ENCODE measurements at places on chromosomes 5 and 9. TPM values are rescaled to one million over a fixed set of nuclear protein-coding genes. Genes with fewer than 3 reads are reported as not detected.

The PCDHGC5 gene
- 2.6 TPM for total RNA-seq

The PPIC gene
- 100 TPM for total RNA-seq

The ROR2 gene
- total RNA-seq = 29.4 TPM

The ADAMTS13 gene
- total RNA-seq = 1.00 TPM

The CDKN2A gene
- 9.5 TPM for total RNA-seq

The FBP2 gene
- total RNA-seq = not detected

The JAKMIP2 gene
- 0.57 TPM for total RNA-seq

The MYOT gene
- not detected for total RNA-seq

The TLX3 gene
- total RNA-seq = not detected

The SPINK7 gene
- not detected for total RNA-seq

Data from smooth muscle cell of bladder (primary cell).